ENCODE measurements at places on chromosomes 7 and 10.

DNA sequence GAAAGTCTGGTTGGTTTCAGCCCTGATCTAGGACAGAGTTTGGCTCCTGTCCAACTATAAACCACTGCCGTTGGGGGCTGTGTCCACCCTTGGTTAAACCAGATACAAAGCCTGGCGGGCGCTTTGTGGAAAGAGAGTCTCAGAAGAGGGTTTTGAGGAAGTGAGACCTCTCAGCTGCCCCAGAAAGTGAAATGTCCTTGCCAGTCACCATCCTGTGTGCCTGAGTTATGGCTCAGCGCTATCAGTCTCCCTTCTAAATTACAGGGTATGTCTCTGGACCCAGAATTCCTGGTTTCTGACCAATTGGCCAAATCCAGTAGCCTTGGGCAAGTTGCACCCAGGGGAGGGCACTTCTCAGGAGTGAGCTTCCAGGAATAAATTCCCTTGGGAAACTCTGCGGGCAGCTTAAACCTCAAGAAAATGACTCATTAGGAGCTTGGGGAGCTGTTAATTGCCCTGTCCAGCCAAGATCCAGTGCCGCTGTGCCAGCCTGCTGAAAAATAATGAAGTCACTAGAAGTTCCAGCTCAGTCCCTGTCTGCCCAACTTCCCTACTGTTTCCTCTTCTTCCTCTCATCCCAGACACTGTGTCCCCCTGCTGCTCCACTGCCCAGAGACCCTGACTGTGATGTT lies 66.7 kb upstream of the PDZD8 start:
- DNase-seq, result no peak

DNA sequence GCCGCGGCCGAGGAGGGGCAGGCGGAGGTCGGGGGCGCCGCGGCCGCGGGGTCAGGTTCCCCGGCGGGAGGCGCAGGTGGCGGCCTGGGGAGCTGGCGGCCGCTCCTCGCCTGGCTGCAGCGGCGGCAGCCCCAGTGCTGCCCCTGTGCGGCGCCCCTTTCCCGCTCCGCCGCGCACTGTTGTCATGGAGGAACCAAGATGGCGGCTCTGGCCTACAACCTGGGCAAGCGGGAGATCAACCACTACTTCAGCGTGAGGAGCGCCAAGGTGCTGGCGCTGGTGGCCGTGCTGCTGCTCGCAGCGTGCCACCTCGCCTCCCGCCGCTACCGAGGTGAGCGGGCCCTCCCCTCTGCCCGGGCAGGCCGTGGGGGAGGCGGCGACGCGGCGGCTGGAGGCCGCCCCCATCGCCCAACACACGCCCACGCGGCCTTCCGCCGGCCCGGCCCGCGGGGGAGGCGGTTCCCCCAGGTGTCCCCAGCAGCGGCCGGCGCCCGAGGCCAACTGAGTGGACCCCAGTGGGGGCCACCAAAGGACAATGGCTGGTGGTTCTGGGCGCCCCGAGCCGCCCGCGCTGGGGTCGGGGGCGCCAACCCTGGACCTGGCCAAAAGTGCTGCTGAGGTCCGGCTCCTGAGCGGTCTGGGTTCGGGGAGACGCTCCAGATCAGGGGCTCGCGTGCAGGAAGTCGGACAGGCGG lies 425 bp downstream of the CASD1 start:
- DNase-seq, result peak; percentile 33

DNA sequence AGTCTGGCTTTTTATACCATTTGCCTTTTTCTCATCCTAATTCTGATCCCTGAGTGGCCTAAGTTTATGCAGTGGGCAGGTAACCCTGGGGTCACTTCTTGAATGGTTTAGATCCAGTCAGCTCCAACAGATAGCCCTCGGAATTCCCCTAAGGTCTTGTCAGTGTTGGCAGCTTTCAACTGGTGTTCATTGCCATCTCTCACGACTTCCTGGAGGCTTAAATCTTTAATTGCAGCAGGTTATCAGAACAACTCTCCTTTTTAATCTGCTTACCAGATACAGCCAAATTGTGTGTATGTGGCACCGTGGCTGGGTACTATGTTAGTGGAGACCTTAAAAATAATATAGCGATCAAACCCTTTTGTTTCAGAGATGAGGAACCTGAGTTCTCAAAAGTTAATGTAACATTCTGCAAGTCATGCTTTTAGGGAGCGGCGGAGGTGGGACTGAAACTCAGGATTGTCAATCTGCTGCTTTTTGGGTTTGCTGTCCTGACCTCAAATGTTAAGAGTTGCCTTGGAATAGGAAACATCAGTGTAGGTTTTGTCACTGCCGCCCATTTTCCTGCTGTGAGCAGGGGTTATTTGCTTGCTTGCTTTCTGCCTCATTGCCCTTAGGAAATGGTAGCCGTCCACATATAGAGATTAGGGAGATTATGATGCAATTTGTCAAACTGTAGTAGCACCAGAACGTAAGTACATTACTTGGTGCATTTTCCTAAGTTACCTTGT lies 818 bp downstream of the DLD start:
- no peak for DNase-seq

GRCh38 chr10:91412354-91413087 lies 2.4 kb downstream of the HECTD2 start:
- DNase-seq, result no peak

DNA sequence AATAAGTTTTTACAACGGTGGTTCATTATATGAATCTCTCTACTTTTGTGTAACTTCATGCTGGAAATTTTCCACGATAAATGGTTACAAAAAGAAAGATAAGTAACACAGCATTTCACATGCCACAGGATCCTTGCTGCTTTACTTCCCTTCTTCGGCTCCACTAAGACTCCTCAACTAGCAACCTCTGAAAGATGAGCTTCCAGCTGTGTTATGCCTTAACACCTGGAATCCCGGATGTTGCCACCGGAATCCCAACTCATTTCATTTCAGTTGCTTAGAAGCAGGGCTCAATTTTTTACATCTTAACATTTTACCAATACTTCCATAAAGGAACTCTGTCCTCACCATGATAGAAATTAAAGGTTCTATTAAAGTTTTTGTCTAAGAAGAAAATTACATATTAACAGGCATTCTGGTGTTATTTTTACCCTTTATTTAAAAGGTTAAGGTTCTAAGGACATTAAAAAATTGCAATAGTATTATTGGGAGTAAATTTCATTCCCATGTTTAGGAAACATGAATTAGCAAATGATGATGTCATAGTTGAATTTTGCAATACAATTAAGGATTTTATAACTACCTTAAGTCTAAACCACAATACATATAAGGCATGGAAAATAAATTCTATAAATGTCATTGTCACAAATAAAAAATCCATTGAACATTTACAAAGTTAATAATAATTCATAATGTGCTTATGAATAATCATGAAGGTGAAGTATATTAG lies 57.1 kb upstream of the IL6 start:
- no peak for DNase-seq

DNA sequence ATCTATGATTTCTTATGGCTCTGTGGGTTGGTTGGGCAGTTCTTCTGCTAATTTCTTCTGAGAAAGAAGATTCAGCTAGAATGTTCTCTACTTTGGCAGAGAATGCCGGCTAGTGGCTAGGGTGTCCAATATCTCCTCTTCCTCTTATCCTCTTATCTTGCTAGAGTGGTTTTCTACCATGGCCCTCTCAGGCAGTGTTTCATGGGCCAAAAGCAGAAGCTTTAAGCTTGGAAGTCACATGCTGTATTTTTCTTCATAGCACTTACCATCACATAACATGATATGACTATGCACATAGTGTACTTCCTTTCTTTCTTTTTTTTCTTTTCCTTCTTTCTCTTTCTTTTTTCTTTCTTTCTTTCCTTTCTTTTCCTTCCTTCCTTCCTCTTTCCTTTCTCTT lies 140.0 kb downstream of the ITGB8 start:
- DNase-seq, result no peak
